EL (cell line): ENCODE measurements at places on chromosomes 13 and 19.

- peak; percentile 85 for DNase-seq
Observed at GRCh38 chr13:29162638-29163235, 342.6 kb downstream of the MTUS2 start.

GRCh38 chr13:44197791-44198770 is 175.5 kb upstream of the SERP2 start:
- DNase-seq: peak; percentile 29

DNA sequence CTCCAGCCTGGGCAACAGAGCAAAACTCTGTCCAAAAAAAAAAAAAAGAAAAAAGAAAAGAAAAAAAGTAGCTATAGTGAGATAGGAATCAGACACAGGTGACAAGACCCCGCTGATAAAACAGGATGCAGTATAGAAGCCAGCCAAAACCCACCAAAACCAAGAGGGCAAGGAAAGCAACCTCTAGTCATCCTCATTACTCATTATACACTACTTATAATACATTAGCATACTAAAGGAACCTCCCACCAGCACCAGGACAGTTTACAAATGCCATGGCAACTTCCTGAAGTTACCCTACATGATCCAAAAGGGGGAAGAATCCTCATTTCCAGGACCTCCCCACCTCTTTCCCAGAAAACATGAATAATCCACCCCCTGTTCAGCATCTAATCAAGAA is 35.6 kb upstream of the UBL3 start:
- DNase-seq: no peak

DNA sequence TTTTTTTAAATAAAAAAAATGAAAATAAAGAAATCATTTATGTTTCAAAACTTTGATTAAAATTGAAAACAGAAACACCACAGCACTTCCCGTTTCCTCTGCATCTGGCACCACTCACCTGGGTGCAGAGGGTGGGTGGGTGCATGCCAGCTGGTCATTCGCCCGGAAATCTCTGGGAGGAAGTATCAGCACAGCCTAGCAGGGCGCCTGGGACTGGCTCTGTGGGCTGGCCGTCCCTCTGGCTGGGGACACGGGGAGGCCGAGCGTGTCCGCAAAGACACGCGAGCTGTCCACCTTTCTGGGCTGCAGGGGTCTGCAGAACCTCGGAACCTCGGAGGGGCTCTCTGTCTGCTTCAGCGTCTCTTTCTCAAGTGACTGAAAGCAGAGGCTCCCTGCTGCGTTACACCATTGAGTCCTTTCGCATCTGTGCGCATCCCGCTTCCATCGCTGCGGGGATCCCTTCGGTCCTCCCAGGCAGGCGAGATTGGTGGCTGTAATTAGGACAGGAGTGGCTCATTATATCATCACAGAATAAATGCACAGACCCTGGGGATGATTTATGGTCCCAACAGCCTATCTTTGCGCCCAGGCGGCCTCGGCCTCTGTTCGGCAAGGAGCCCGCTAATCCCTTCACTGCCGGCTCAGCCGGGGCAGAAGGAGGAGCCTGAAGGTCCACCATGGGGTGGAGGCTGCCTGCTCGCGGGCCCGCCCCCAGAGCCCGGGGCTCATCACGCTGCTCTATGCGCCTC is 17.2 kb downstream of the CRTC1 start:
- DNase-seq: peak; percentile 58

GRCh38 chr13:65677906-65678305 is 1552.2 kb downstream of the PCDH9 start:
- DNase-seq: peak; percentile 4

GRCh38 chr19:15120135-15121026 is 13.2 kb downstream of the SYDE1 start:
- no peak for DNase-seq

- no peak for DNase-seq
Observed at GRCh38 chr19:3409346-3410064, 43.1 kb downstream of the NFIC start.

GRCh38 chr19:29708554-29709439 is 6.3 kb downstream of the C19orf12 start:
- DNase-seq: no peak
